ENCODE measurements at places on chromosomes 1 and 21.

DNA sequence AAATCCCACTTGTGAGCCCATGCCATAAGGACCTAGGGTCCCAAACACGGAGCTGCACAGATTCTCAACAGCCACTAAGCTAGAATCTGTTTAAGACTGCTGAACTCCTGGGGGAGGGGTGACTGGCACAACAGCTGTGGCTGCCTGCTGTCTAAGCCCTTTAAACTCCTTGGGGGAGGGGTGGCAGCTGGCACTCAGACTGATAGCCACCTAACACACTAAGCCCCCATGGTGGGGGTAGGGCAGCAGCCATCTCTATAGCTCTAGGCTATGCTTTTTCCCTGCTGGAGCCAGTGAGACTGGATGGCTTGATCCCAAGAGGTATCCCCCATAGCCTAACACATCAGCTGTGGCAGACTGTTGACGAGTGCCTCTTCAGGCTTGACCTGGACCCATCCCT is 73.3 kb upstream of the FMO3 start:
- no peak for DNase-seq

DNA sequence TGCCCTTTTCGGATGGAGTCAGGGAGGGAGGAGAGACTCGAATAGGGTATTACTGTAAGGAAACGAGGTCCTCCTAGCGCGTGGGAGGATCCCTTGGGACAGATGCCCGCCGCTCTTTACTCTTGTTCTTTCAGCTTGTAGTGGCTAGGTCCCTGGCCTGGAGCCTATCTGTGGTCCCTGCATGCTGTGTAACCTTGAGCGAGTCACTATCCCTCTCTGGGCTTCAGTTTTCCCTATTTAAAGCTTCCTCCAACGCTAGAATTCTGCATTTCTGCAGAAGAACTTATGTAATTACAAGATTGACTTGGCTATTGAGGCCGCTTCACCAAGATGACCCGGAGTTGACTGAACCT is 744 bp downstream of the MIER1 start:
- no peak for DNase-seq

GRCh38 chr21:26438976-26439375 is 134.1 kb downstream of the CYYR1 start:
- DNase-seq, result no peak

DNA sequence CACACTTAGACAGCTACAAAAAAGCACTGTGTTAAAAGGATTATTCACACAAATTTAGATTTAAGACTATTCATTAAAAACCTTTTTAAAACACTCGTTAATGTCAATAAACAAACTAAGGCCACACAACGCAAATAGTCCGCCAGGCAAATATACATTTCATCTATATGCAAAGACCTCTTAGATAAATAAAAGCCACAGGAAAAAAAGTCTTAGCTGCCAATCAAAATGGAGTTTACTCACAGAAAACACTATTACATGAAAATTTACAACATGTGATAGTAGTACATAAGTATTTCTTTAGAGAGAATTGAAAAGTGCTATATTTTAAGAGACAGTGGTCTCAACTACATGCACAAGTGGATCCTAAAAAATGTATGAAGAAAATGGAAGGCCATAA is 2.7 kb upstream of the PHTF1 start:
- DNase-seq, result no peak

DNA sequence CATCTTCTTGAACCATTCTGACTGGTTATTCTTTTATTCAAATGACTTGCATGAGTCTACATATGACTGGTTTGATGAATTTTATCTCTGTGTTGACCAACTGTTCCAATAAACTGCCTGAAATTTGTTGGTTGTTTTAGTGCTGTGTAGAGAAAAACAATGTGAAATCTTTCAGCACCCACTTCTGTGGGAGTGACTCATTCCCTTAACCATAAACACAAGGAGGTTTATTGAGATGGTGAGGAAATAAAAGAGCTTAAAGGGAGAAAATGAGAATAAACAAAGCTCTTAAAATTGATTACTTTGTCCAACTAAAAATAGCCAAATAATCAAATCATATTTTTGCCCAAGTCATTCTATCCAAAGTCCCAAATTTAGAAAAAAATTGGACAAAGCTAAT is 341.1 kb downstream of the TGFB2 start:
- DNase-seq, result no peak

DNA sequence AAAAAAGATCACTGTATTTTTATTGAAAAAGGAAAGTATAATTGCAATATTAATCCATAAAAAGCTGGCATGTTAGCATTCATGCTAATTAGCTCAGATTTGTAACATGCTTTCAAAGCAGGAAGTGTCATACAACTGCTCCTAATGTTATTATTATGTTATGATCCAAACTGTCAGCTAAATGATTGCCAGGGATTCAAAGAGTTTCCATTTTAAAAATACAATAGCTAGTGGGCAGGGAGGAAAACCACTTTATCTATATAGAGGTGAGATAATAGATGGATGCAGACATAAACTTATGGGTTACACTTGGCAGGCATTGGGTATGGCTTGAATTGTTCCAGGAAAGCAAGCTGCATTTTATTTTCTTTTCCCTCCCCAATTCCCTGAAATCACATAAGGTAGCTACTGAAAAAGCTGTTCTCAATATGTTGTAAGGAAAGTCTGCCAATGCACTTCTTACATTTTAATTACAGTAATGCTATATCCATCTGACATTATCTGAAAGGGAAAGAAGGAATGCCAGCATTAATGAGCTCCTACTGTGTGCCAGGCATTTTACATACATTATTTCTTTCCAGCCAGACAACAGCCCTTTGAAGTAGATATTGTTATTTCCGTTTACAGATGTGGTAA is 9.8 kb upstream of the MYSM1 start:
- no peak for DNase-seq

- no peak for DNase-seq
These were observed 235.4 kb downstream of the PTPRU start for GRCh38 chr1:29471487-29472313.

- no peak for DNase-seq
These were observed 4.9 kb downstream of the SLC5A9 start for GRCh38 chr1:48227165-48228013.

DNA sequence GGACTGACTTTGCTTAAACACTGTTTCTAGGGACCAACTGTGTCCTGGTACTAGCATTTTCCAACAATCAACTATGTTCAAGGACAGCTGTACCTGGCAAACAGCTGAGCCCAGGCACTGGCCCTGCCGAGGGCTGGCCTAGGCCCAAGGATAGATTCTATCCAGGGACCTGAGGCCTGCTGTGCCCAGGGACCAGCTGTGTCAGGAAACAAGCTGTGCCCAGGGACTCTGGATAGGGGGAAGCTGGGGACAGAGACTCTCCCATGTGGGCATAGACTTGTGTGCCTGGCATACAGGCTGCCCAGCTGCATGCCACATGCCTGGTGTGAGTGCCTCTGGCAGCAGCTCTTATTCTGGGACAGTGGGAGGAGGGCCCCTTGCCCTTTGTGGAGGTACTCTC is 38.1 kb upstream of the POU3F1 start:
- DNase-seq, result no peak

GRCh38 chr1:31617218-31617915 is at the start of gene HCRTR1:
HCRTR1 (plus strand) TSS chr1:31617689; CDS start chr1:31619193, 1,504 bp downstream.
- DNase-seq, result no peak

GRCh38 chr21:28336314-28336713 is 656.4 kb downstream of the LTN1 start:
- peak; percentile 90 for DNase-seq

- peak; percentile 19 for DNase-seq
These were observed 20.7 kb upstream of the LAX1 start for GRCh38 chr1:203744075-203744972.

GRCh38 chr21:33314111-33314510 is 10.7 kb upstream of the IFNAR1 start:
- peak; percentile 68 for DNase-seq

DNA sequence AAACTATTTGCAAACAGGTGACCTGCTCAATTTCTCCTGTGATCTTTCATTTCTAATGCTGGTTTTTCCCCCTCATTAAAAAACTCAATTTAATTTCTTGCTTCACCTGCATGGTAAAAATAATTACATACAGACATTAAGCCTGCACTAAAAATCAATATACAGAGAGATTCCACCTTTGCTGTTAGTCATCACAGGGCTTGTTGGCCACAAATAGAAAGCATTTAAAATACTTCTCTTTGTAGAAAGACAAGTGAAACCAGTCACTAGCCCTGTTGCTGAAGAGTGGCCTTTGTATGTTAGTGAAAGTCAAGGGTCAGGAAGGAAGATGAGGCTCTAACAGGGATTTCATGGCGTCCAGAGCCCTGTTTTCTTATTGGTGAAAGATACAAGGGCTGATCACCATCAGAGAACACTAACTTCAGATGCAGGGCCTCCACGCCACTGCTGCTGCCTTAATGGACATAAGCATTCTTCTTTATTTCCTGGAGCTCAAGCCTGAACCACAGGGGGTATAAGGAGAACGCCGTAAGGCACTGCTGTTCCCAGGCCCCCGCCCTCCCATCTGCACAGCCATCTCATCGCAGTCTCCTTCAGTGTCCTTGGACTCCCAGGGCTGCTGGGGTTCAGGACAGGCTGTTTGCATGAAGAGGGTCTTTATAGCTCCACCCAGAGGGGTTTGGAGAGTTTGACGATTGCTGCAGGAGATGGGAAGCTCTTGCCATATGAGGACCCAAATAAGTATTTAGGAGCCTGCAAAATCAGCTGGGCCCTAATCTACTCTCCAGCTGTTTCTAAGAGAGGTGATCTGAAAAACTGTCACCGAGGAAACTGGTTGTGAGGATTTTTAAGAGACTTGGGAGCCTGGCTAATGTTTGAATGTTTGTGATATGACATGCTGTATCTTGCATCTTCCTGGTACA is 117.3 kb upstream of the IRF2BP2 start:
- no peak for DNase-seq

Measured in fibroblast of skin of left biceps (primary cell).